ENCODE measurements at places on chromosomes 1 and 21. TPM values are rescaled to one million over a fixed set of nuclear protein-coding genes. Genes with fewer than 3 reads are reported as not detected.

DNA sequence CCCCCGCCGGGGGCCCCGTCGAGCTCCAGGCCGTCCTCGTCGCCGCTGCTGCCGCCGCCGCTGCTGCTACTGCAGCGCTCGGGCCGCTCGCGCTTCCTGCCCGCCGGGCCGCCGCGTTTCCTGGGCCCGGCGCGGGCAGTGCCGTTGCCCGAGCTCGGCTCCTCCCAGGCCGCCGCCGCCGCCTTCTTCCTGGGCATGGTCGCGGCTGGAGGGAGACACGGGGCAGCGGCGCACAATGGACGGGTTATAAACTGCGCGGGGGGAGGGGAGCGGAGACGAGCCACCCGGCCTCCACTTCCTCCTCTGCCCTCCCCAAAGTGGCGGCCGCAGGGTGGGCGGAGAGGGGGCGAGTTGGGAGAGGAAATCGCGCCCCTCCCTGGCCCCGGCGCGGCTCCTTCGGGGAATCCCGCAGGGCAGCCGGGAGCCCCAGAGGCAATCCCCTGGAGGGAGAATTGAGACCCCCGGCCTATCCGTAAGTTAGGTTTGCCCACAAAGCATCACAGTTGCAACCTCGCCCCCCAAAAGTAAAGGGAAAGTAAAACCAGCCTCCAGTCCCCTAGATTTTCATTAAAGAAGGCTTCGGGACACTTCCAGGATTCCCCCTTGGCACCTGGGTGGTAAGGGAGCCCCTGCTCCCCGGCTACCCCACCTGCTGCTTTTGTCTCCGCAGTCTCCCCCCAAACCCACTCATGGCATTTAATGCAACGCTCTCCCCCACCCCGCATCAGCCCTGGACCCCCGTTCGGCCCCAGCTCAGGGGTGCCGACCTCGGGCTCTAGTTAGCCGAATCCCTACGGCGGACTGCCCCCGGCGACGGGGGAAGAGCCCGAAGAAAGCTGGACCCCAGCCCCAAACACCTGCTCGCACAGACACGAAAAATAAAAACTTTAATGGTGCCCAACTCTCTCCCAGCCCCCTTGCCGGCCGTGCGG lies 893 bp downstream of the RCC2 start:
- DNase-seq = peak; percentile 54

GRCh38 chr1:22709227-22709626 lies 1.4 kb upstream of the EPHB2 start:
- no peak for DNase-seq

- no peak for DNase-seq
Observed at GRCh38 chr1:20237646-20238045, 51.3 kb upstream of the PLA2G2C start.

DNA sequence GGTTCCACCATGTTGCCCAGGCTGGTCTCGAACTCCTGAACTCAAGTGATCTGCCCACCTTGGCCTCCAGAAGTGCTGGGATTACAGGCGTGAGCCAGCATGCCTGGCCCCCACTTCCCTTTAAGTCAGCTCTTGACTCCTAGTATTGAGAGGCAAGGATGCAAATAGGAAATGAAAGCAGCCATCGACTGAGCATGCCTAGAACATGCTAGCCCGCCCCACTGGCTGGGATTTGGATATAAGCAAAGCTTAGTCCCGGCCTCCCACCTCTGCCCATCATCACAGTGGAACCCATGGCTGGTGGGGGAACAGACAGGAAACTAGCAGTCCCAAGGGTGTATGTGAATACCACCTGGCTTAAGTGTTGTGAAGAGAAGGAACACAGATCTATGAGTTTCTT lies 10.5 kb downstream of the C1orf167 start:
- no peak for DNase-seq

- no peak for DNase-seq
Observed at GRCh38 chr21:38314558-38314957, 57.8 kb downstream of the KCNJ15 start.

The DIO1 gene
- not detected for polyA plus RNA-seq

DNA sequence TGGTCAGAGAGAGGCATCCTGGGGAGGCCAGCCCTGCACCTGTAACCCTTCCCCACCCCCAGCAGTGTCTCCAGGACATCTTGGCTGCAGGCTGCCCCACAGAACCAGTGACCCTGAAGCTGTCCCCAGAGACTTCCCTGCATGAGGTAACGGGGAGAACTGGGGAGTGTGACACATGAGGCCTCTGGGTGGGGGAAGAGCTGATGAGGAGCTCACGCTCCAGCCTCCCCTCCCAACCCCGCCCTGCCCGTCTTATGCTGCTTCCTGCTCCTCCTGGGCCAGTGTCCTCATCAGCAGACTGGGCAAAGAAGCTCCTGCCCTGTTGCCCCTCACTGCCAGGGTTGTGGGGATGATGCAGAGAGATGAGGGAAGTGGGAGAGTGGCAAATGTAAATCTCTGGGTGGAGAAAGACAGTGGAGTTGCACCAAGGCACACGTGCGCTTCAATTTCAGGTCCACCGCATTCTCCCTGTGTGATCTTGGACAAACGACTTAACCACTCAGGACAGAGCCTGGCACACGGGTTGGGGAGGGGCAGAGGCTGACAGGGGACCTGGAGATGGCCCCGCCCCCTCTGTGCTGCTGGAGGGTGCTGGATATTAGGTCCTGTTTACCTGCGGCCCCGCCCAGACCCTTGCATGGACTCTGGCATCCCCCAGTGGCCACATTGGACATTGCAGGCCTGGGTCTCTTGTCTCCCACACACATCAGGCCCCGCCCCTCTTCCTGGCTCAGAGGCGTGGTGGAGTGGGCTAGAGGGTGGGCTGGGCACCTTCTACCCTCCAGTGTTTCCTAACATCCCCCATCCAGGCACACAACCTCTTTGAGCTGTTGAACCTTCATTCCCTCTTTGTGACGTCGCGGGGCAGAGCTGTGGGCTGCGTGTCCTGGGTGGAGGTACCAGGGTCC lies 12.3 kb downstream of the CLCNKB start:
- DNase-seq = peak; percentile 73

The PADI1 gene
- polyA plus RNA-seq = 0.32 TPM

DNA sequence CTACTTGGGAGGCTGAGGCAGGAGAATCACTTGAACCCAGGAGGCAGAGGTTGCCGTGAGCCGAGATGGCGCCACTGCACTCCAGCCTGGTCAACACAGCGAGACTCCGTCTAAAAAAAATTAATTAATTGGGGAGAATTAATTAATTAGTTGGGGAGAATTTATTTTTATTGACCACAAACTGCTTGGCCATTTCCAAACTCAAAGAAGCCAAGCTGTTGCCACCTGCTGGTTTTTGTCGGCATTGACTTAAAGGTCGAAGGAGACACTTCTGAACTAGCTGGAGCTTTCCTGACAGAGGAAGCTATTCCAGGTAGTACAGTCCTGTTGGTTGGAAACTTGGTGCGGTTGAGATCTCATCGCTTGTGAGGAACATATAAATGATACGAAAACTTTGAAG lies 13.1 kb downstream of the MAP1LC3C start:
- DNase-seq = peak; percentile 40

DNA sequence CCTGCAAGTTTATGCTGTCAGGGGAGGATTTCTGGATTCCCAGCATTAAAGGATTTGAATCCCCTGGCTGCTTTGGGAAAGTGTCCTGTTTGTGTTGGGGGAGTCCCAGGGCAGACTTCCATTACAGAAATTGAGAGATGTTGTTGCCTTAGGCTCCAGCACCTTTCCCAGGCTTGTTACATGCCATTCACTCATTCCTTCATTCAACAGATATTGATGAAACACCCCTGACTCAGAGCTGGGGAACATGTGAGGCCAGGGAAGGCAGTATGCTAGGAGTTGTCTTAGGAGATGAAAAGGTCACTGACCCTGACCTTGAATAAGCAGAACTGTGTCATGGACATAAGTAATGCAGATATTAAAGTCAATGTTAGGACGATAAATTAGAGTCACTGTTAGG lies 161.7 kb downstream of the NTMT2 start:
- peak; percentile 4 for DNase-seq

The TRMT1L gene
- 17.1 TPM for polyA plus RNA-seq

- no peak for DNase-seq
Observed at GRCh38 chr1:36766481-36766880, 267.8 kb downstream of the GRIK3 start.

The TRNP1 gene
- polyA plus RNA-seq = 196 TPM

The CPT2 gene
- polyA plus RNA-seq = 25.2 TPM

- DNase-seq = peak; percentile 6
Observed at GRCh38 chr1:246219508-246220030, 287.5 kb downstream of the SMYD3 start.

GRCh38 chr1:91895832-91896556 lies 10.0 kb upstream of the TGFBR3 start:
- no peak for DNase-seq

DNA sequence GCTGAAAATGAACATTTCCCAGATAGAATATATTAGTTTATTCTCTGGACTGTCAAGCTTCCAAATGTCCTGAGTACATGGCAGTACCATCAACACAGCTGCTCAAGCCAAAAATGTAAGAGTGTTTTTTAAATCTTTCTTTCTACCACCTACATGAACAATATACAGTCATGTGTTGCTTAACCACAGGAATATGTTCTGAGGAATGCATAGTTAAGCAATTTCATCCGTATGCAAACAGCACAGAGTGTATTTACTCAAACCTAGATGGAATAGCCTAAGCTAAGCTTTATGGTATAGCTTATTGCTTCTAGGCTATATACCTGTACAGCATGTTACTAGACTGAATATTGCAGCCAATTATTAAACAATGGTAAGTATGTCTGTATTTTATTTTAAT lies 561.9 kb upstream of the ADGRL4 start:
- DNase-seq = peak; percentile 12

DNA sequence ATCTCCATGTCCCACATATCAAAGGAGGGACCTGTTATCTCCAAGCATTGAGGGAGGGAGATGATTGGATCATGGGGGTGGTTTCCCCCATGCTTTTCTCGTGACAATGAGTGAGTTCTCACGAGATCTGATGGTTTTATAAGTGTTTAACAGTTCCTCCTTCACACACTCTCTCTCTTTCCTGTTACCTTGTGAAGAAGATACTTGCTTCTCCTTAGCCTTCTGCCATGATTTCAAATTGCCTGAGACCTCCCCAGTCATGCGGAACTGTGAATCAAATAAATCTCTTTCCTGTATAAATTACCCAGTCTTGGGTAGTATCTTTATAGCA lies 91.6 kb downstream of the DDAH1 start:
- DNase-seq = no peak

- no peak for DNase-seq
Observed at GRCh38 chr21:44959376-44960091, 19.7 kb downstream of the SLX9 start.

The DMRTA2 gene
- not detected for polyA plus RNA-seq

GRCh38 chr1:184118046-184118445 lies 66.5 kb downstream of the TSEN15 start:
- peak; percentile 98 for DNase-seq

The PRDM16 gene
- 0.22 TPM for polyA plus RNA-seq

DNA sequence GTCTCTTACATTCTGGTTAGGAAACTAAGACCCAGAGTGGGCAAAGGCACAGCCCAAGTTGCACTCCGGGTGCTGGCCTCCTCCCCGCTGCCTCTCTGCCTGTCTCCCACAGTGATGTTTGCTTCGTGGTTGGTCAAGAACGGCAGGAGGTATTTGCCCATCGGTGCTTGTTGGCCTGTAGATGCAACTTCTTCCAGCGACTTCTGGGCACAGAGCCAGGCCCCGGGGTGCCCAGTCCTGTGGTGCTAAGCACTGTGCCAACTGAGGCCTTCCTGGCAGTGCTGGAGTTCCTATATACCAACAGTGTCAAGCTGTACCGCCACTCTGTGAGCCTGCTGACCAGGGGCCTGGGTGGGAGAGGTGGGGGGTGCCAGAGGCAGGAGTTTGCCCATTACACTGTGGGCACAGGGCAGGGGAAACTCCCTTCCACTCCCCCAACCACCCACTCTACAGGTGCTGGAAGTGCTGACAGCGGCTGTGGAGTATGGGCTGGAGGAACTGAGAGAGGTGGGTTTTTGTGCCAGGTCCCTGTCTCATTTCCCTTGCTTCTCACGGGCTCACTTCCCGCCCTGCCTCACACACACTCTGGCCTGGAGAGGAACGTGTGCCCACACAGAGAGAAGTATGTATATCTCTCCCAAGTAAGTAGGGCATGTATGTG lies 1.9 kb downstream of the BTBD19 start:
- no peak for DNase-seq

GRCh38 chr1:38989979-38990378 lies 1.1 kb upstream of the AKIRIN1 start:
- DNase-seq = no peak

- no peak for DNase-seq
Observed at GRCh38 chr1:47816325-47817071, 180.7 kb downstream of the TRABD2B start.

The TEDDM1 gene
- polyA plus RNA-seq = not detected

GRCh38 chr21:33734818-33735217 lies 92.5 kb downstream of the ITSN1 start:
- DNase-seq = no peak

DNA sequence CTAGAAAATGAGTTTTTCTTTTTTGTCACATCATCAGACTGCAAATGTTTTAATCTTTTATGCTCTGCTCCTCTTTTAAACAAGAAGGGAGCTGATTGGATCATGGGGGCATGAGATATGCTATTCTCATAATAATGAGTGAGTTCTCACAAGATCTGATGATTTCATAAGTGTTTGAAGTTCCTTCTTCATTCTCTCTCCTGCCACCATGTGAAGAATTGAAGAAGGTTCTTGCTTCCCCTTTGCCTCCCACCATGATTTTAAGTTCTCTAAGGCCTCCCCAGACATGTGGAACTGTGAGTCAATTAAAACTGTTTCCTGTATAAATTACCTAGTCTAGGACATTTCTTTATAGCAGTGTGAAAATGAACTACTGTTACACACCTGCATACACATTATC lies 218.2 kb downstream of the NRIP1 start:
- no peak for DNase-seq

DNA sequence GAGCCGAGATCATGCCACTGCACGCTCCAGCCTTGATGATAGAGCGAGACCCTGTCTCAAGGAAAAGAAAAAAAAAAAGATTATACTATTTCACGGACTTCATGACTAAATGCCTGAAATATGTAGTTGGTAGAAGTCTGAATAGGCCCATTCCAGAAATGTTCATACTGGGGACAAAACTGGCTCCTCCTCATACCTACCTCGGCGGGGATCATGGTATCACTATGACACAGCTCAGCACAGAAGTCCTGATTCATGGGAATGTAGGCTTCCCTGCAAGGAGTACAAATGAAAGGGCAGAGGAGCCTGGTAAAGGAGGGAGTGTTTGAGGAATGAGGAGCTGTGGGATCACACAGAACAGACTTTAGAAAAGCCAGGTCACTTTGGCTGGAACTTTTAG lies 5.0 kb downstream of the SPATA46 start:
- peak; percentile 64 for DNase-seq

GRCh38 chr21:36171741-36172331 lies 15.2 kb downstream of the DOP1B start:
- no peak for DNase-seq

DNA sequence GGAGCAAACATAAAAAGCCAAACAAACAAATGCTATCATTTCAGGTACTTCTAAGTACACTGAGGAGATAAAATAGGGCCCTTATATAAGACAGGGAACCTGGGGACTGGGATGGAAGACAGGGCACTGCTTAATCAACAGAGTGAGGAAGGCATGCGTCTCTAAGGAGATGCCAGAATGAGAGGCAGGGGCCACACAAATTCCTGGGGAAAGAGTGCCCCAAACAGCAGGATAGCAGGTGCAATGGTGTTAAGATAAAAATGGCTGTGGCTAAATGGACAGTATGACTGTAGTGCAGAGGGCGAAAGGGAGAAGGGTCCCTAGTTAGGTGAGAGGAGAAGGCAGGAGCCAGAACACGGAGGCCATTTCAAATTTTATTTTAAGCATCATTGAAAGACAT lies 113.9 kb downstream of the ZBTB18 start:
- DNase-seq = no peak

- DNase-seq = peak; percentile 84
Observed at GRCh38 chr1:70509996-70510876, 99.2 kb downstream of the CTH start.

- no peak for DNase-seq
Observed at GRCh38 chr1:74010206-74010605, 187.8 kb downstream of the LRRIQ3 start.
